ENCODE measurements at places on chromosomes 12 and 14.

- DNase-seq, result no peak
Measured at GRCh38 chr12:52916216-52916615, 11.3 kb upstream of the KRT8 start.

GRCh38 chr14:34007902-34008301 is 57.0 kb upstream of the EGLN3 start:
- DNase-seq, result no peak

DNA sequence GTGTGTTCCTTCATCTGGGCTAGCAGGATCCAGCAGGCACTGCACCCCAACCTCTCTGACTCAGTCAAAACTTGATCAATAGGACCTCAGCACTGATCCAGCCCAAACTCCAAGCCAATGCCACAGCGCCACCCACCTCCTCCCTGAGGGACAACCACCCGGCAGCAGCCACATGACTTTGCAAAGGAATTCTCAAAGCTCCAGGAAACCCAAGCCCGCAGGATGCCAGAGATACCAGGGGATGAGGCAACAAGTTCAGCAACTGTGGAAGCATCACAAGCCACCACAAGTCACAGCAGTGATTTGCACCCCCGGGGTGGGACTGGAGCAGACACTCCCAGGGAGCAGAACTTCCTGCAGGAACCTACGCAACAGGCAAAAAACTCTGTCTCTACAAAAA is 37.3 kb downstream of the ACTN1 start:
- DNase-seq, result peak; percentile 94

DNA sequence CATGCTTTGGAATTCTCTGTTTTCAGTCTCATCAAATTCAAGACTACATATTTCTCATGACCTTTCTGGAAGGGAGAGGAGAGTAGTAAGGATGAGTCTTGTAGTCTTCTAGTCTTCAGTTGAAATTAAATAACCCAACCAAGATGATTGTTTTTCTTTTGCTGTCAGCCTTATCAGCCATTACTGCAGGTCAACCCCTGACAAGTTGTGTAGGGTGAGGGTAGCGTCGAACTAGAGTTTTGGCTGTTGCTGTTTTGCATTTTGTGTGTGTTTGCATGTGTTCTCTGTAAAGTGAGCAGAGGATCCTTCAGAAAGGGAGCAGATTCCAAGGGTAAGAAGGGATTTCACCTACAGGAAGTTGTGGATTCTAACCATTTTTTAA is 28.4 kb downstream of the DIP2B start:
- no peak for DNase-seq

DNA sequence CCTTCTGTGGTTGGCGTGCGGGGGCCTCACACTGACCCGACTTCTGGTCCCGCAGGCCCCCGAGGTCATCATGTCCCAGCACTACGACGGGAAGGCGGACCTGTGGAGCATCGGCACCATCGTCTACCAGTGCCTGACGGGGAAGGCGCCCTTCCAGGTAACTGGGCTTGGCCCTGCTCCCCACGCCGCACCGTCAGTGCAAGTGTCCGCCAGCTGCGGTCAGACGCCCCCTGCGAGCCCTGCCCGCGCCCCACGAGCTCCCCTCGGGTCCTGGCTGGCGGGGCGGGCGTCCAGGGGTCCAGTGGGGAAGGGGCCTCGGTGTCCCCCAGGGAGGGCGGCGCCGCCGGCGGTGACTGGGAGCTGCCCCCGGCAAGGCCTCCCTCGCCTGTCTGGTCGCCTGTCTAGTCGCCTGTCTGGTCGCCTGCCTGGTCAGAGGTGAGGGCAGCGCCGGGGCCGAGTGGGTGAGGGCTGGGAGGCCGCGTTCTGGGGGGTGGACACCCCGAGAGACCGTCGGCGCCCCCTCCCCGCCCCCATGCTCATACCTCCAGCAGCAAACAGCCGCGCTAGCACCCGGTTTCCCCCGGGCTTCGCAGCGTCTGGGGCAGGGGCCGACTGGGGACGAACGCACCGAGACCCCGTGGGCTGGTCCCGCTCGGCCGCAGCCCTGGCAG is 14.8 kb downstream of the ULK1 start:
- DNase-seq, result no peak

DNA sequence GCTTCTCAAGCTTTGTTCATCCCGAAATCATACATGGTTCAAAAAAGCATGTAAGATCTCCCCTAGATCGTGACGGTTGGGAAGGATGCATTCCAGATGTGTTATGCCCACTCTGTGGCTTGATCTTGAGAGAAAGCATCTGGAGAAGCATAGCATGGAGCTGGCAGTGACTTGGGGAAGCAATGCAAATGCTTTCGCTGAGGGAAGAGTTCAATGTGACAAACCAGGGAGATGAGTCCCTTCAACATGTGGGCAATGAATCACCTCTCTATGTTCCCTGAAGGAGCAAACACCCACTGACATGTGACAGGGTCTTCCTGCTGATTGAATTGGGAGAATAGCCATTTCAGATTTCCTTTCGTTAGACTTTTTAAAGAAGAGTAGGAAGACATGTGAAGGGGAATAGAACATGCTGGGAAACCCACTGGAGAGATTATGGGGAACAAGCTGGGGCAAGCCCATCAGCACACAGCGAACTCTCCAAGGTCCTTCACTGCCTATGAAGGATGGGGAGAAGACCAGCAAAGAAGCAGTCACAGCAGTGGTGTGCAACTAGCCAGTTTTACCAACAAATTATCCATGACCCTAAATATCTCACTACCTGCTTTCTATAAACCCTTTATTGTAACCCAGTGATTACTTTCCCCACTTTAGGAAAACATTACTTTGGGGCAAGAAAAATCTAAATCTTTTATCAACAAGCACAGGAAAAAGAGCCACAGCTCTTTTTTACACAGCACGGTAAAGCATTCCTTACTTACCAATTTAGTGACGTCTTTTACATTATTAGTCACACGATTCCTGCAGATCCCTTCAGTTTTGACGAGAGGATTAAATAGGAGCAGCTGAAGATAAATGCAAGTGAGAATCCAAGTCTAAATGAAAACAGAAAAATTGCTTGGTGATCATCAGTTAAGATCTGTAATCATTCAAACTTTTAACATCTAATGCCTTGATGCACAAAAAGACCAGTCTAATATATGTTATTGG is 35.0 kb downstream of the KITLG start:
- peak; percentile 69 for DNase-seq

- DNase-seq, result no peak
Measured at GRCh38 chr12:106267535-106267934, 19.7 kb upstream of the CKAP4 start.

DNA sequence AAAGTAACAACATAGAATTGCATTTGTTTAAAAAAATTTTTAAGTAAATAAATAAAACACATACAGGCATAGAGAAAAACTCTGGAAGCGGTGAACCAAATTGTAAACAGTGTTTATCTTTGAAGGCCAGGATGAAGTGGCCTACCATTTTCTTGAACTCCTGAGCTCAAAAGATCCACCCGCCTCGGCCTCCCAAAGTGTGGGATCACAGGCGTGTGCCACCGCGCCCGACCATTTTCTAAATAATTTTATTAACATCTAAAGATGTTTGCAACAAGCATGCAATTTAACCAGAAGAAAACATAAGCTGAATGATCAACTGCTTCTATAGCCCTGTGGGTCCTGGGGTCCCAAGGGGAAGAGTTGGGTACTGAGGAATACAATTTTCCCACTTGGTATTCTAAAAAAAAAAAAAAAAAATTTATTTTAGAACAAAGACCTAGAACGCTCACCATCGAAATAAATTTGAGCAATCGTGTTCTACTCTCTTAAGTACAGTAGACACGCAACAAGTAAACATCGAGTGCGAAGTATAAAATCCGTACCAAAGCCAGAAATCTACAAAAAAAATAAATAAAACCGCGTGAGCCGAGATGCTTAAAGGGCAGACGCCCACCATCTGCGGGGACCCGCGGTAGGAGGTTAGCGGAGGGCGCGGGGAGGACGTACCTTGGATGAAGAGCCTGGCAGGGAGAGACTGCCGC is 484 bp downstream of the MIS18BP1 start:
- DNase-seq, result no peak

DNA sequence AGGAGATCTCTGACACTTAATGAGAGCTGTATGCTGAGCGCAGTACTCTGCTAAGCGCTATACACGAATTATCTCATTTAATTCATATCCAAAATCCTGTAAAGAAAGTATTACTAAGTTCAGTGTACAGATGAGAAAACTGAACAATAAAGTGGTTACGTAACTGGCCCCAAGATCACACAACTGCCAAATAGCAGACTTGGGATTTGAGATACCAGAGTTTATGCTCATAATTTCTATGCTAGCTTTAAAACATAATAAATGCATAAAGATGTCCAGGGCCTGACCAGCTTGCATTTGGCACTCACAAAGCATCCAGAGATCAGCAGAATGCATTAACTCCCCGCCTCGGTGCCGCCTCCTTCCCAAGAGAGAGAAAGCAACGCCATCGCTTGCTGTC is 83.2 kb upstream of the PWP1 start:
- no peak for DNase-seq

GRCh38 chr14:72962829-72963312 is 36.6 kb downstream of the DCAF4 start:
- peak; percentile 77 for DNase-seq

DNA sequence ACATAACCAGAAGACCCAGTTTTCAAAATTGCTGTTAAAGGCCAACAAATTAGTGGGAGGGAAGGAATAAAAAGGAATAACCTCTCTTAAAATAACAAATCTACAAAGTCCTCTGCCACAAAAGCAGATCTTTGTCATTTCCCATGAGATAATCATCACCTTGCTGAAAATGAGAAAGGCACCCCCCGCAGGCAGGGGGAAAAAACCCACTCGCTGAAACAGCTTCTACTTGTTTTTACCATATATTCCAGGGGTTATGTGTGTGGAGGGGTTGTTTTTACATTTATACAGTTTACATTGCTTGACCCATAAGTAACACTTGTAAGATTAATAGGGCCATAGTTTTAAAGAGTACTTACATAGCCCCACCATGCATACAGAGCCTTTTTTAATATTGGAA is 131.0 kb downstream of the PRICKLE1 start:
- DNase-seq, result no peak

- DNase-seq, result no peak
Measured at GRCh38 chr14:65686761-65687160, 274.2 kb downstream of the FUT8 start.

GRCh38 chr14:88834883-88835431 is 10.5 kb downstream of the TTC8 start:
- peak; percentile 73 for DNase-seq

DNA sequence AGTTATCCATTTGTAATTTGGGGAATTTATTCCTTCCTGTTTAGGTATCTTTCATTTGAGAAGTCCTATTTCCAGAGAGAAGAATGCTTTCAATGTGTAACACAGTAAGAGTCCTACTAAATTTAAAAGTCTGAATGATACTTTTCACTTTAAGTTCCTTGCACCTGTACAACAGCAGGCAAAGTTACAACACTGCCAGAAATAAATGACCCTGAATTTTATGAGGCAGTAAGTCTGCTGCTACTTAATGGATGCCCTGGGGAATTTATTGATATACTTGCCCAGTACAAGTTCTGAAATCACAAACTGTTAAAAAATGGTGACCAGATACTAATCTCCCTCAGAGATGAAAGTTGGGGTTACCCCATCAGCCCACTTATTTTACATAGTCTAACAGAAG is 53.1 kb downstream of the NTS start:
- no peak for DNase-seq

GRCh38 chr12:122421821-122422729 is at the start of gene CLIP1:
Gene CLIP1 (minus strand): TSS chr12:122422669. CDS start chr12:122380452, 42,217 bp downstream.
- DNase-seq, result peak; percentile 80

DNA sequence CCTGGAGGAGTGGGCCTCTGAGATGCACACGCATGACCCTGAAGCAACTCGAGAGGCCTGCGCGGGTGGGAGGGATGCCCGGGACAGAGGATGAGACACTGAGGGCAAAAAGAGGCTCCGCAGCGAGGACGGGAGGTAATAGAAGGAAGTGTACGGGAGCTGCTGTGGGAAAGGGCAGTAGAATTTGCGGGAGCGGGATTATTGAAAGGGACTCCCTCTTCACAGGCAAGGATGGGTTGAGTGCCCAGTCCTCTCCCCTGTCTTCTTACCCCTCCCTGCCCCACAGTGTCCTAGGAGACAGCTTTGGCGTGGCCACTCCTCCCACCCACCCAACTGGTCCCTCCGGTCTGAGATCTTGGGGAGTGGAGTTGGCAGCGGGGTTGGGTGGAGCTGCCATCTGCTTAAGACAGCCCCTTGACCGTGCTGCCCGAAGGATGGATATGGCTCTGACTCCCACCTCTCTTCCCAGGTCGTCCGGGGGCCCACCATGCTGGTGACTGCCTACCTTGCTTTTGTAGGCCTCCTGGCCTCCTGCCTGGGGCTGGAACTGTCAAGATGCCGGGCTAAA is 15.7 kb upstream of the ESPL1 start:
- DNase-seq, result peak; percentile 26

DNA sequence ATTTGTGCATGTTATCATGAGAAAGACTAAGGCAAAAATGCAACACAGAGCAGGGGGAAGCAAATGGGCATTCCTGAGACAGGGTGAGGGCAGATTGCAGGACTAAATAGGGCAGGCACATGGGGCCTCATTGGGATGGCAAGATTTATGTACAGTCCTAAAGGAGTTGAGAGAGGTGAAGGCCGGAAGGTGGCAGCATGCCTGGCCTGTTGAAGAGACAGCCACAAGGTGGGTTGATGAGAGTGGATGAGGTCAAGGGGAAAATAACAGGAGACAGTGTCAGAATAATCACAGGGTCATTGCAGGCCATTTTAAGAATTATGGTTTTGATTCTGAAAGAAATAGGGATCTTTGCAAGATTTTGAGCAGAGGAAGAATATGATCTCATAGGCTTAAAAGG is 21.0 kb downstream of the PAH start:
- DNase-seq, result no peak

- DNase-seq, result no peak
Measured at GRCh38 chr14:61222388-61222787, 58.8 kb downstream of the TMEM30B start.

GRCh38 chr12:100169345-100169744 is 26.7 kb upstream of the BLTP3B start:
- no peak for DNase-seq

GRCh38 chr12:131902332-131903241 is 8.2 kb downstream of the ULK1 start:
- no peak for DNase-seq

DNA sequence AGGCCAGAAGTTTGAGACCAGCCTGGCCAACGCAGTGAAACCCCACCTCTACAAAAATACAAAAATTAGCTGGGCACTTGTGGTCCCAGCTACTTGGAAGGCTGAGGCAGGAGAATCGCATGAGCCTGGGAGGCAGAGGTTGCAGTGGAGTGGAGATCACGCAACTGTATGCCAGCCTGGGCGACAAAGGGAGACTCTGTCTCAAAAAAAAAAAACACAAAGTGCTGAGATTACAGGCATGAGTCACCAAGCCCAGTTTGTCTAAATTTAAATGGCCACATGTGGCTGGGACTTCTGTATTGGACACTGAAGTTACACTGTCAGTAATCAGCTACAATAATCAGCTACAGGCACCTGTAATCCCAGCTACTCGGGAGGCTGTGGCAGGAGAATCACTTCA is 100.9 kb upstream of the AEBP2 start:
- no peak for DNase-seq

- DNase-seq, result no peak
Measured at GRCh38 chr12:130240831-130241590, 78.7 kb downstream of the FZD10 start.

- no peak for DNase-seq
Measured at GRCh38 chr14:28323366-28323765, 443.2 kb upstream of the FOXG1 start.

All from fibroblast of gingiva (primary cell).